ENCODE measurements at places on chromosomes 4 and X. TPM values are rescaled to one million over a fixed set of nuclear protein-coding genes. Genes with fewer than 3 reads are reported as not detected.

PCYT1B gene
- total RNA-seq = 0.96 TPM

- no peak for DNase-seq
Observed at GRCh38 chr4:130814896-130815295, 1718.9 kb downstream of the C4orf33 start.

- no peak for DNase-seq
Observed at GRCh38 chrX:21756785-21757529, 959 bp downstream of the SMPX start.

GRCh38 chr4:77022560-77023179 is 53.1 kb downstream of the CCNI start:
- no peak for DNase-seq

CXorf65 gene
- not detected for total RNA-seq

GRCh38 chr4:122635205-122635604 is 14.3 kb upstream of the IL21 start:
- DNase-seq = no peak

DNA sequence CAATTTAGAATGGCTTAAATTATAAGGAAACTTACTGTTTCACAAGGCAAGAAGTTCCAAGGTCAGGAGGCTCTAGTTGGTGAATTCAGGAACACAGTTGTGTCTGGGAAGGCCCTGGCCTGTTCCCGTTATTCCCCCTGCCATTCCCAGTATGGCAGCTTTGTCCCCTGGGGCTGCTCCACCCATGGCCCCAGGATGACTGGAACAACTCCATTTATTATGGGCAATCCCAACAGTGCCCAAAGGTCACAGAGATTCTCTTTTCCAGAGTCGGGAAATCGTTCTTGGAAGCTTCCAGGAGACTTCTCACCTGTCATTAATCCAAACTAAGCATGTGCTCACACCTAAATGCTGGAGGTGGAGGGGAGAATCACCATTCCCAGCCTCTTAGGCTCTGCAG is 2.8 kb upstream of the PRKG2 start:
- no peak for DNase-seq

DNA sequence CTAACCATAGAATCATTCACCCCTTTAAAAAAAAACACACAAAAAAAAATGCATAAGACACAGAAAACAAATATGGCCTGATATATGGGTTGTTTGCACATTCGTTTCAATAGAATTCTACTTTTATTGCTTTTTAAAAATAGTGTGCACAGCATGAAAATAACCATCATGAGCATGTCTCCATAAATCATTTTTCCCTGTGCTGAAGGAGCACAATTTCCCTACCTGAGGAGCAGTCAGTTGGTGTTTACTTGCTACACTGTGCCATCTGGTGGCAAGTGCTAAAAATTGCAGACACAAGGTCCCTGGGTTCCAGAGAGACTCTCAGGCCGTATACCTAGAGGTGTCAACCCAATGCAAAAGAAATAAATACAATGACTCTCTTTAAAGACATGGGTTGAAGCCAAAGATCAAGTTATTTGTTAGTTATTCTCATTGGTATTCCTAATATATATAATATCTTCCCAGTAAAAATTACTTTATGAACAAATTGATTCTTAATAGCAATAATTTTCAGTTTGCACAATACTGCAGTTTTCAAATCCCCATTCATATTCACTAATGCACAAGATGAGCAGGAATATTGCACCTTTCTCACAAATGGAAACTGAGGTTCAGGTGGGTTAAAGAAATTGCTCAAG is 551.4 kb downstream of the IQCM start:
- DNase-seq = no peak

GPR119 gene
- not detected for total RNA-seq

- DNase-seq = no peak
Observed at GRCh38 chrX:102606115-102606514, 6.8 kb downstream of the ARMCX5 start.

DNA sequence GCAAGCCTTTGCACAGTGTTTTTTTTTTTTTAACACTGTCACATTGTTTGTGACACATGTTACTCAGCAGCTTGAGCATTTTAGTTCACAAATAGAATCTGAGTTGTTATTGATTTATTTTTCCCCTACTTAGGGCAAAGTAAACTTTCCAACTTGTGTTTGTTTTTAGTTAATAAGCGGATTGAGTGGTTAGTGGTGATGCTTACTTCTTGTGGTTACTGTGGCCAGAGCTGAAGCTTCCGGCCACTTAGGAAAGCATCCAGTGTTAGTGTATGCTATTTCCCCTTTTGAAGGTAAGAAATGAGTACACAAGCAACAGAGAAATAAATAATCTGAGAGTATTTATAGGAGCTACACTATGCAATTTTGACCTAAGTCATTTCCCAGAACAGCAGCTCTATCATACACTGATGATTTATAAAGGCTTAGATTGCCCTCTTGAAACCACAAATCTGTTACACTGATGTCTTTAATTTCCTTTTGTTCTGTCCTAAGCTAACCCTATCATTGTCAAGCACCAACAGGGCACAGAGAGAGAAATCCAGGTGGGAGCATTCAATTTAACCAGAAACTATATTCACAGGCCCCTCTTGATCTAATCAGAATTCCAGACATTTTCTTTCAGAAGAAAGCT is 2464.6 kb downstream of the PCDH7 start:
- no peak for DNase-seq

MAGEC2 gene
- not detected for total RNA-seq

DCAF12L1 gene
- not detected for total RNA-seq

GRCh38 chr4:182288534-182288933 is 45.3 kb downstream of the TENM3 start:
- no peak for DNase-seq

EBP gene
- total RNA-seq = 15.4 TPM

DNA sequence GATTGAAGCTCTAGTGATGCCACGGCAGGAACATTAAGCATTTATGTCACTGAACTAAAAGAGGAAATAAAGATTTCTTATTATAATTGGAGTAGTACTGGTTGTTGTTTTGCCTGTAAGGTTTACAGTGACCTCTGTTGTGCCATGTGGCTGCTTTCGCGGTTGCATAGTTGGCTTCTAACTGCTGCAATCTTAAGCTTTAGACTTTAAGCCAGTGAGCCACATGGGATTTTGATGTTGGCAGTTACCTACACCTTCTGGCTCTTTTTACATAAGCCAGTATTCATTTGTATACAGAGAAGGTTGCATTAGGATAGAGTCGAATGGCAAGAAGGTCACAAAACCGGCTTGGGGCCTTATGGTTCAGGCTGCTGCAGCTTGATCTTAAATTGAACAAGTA is 1311.6 kb downstream of the RAPGEF2 start:
- no peak for DNase-seq

DNA sequence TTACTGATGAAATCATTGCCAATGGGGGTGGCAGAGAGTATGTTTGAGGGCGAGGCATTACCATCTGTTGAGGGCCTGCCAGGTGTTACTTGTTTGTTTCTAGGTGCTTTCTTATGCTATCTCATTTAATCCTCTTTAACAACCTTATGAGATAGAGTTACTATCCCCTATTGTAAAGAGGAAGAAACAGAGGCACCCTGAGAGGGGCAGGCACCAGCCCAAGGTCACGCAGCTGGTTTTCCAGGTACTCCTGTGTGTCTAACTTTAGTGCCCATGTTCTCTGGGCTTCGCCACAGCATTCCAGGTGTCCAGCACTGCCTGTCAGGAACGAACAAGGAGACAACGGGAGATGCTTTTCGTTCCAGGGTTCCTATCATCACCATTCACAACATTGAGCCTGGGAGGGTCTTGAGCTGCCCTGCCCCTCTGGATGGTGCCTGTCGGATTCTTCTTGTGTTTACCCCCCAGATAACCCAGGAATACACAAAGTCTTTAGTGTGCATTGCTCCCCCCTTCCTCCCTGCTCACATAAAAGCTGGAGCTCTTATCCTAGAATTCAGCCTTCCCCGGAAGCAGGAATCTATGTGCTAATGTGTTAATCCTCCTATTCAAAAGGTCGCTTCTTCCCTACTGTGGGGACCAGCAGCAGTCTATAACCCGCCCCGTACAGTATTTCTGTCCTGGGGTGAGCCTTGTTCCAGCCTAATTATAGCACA is 24.9 kb upstream of the GPC4 start:
- no peak for DNase-seq

PABPC1L2B gene
- total RNA-seq = not detected

DNA sequence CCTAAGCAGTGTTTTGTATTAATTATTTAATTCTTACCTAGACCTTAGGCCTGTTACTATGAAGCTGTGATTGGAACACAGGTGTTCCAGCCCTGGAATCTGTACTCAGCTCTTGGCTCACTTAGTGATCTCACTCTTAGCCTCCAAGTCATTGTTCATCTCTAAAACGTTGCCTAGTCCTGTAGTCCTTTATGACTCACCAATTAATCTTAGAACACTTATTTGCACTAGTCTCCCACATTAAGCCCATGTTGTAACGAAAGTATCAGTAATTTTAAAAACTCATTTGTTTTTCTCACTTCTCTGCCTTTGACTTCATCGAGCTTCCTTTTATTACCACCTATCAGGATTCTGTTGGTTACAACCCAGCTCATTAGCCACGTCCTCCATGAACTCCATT is 1224.7 kb upstream of the TENM3 start:
- DNase-seq = no peak

PIM2 gene
- total RNA-seq = 8.1 TPM

All from aorta (tissue), 5 donors.